ENCODE measurements at places on chromosomes 4 and X.

DNA sequence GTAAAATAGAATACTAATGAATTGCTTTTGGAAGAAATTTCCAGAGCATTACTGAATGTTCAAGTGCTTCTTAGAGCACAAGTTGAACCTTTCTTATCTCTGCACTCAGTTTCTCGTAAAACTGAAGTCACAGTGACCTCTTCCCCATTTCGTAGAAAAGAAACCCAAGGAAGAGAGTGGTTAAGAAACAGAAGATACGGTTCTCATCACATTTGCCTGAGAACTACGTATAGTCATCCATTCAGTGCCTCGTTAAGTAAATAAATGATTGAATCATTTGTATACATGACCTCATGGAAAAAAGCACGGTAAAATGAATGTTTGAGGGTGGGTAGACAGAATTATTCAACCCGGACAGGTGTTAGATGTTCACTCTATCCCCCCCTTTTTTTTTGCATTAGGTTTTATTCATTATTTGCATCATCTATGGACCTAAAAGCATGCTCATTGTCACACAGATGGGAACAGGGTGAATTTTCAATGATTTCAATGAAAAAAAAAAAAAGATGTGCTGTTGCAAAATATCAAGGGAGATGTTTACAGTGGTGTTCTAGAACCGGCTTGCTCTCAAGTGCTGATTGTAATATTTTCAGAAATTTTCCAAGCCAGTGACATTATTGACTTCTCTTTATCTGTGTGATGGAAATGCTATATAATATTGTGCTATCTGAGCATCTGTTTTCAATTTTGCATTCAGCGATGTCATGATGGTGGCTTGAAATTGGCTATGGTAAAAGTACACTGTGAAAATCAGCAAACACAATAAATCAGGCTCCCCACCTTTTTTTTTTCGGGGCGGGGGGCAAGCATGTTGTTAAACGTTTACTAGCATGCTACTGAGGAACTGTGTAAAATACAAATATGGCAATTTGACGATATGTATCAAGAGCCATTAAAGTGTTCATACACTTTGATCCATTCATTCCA is 4.3 kb downstream of the RHOH start:
- DNase-seq: no peak

DNA sequence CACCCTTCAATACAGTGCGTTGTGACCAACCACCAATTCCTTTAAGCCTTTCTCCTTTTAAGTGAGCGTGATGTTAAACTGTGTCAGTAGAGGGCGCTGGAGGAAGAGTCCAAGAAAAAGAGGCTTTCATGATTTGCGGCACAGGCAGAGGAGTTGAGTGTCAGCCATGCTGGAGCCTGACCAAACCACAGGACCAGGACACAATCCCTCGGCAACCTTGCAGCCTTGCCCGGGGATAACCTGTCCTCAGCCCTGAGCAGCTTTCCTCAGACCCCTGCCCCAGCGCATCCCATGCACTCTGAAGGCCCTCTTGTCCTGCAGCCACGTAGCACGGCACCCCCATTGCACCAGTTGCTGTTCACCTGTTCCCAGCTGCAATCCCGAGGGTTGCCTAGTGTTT is 53.5 kb upstream of the SMIM31 start:
- no peak for DNase-seq

- no peak for DNase-seq
Measured at GRCh38 chrX:153806999-153807575, 12.6 kb downstream of the SSR4 start.

DNA sequence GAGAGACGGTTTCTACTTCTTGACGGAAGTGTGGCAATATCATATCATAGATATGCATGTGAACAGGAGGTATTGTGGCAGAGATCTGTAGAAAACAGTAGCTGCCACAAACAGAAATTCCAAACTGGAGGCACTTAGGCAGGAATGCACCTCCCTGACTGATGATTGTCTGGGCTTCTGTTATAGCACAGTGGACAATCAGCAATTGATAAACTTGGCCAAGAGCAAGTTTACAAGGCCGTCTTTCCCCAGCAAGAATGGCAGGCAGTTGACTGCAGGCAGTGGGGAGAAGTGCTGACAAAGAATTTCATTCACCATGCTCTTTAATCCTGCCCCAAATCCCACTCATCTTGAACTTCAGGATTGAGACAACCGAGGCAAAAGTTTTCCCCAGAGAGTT is 114.4 kb upstream of the STOX2 start:
- no peak for DNase-seq

DNA sequence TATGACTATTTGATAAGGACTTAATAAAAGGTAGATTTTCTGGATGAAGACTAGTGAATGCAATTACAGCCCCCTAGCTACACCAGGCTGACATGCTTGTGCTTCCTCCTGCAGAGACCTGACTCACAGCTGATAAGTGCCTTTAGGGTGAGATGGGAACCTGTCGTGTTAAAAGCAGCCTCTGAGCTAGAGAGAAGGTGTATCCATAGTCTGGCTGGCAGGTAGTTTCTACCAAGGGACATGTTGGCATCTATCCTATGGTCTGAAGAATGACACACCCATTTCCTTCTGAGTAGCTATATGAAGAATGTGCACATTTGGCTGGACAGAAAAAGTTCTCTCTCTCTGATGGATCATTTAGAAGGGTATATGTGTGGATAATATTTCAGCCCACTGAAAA is 64.1 kb downstream of the PARM1 start:
- DNase-seq: no peak

DNA sequence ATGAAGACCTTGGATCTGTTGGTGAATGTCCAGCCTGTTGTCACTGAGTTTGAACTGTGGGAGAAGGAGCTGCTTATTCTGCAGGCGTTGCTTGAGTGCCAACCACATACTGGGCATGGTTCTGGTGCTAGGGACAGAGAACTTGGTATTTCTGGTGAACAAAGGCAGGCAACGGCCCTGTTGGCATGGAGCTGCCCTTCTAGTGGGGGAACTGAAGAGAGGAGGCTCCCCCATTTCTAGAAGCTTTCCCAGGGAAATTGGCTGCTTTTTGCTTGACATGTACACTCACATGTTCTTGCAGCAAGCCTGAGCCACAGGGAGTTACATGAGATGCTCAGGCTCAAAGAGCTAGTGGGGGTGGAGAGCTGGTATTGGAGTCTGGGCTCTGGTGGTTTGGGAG is 8.9 kb upstream of the CD38 start:
- DNase-seq: no peak

DNA sequence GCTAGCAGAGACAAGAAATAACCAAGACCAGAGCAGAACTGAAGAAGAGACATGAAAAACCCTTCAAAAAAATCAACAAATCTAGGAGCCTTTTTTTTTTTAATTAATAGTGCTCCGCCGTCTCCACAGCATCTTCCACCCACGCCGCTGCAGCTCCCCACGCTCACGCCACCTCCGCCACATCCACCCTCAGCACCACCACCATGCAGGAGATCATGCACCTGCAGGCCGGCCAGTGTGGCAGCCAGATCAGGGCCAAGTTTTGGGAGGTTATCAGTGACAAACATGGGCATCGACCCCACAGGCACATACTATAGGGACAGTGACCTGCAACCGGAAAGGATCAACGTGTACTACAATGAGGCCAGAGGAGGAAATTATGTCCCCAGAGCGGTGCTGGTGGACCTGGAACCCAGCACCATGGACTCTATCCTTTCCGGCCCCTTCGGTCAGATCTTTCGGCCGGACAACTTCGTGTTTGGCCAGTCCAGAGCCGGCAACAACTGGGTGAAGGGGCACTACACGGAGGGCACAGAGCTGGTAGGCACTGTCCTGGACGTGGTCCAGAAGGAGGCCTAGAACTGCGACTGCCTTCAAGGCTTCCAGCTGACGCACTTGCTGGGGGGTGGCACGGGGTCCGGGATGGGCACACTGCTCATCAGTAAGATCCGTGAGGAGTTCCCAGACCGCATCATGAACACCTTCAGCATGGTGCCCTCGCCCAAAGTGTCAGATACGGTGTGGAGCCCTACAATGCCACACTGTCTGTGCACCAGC is 171.2 kb downstream of the THOC2 start:
- no peak for DNase-seq

Data from CD4-positive, alpha-beta T cell treated with Interferon gamma for 1 hour (primary cell).